ENCODE measurements at places on chromosomes 2 and 18.

- H3K4me3 ChIP-seq: no peak overlapping the region
- peaks cover 19% of the 10 kb centered on the region for H3K36me3 ChIP-seq
- DNase-seq: no peak
- peak overlapping the region; percentile 37 for H3K27ac ChIP-seq
Observed at GRCh38 chr2:68216454-68217310, 35.6 kb downstream of the PPP3R1 start.

DNA sequence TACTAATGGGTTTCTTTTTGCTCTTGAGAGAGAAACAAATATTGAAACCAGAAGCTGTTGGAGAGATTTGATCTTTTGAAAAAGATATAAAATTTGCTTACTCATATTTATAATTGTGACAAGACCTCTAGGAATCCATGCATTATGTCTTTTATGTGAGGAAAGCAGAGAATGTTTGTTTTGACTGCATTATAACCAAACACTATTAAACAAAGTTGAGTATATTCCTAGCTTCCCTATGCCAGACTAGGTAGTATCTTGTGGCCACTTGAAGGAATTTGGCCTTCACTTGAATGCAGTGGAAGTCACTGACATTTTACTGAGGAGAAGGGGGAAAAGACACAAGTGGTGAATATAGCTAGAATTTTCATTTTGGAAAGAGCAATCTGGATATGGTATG, 521.8 kb upstream of the ZEB2 start:
- H3K27me3 ChIP-seq: no peaks in the 10 kb centered on the region
- no peaks in the 10 kb centered on the region for H3K4me1 ChIP-seq
- no peaks in the 10 kb centered on the region for H3K36me3 ChIP-seq
- no peak overlapping the region for H3K4me3 ChIP-seq
- H3K27ac ChIP-seq: no peak overlapping the region
- no peak for DNase-seq

DNA sequence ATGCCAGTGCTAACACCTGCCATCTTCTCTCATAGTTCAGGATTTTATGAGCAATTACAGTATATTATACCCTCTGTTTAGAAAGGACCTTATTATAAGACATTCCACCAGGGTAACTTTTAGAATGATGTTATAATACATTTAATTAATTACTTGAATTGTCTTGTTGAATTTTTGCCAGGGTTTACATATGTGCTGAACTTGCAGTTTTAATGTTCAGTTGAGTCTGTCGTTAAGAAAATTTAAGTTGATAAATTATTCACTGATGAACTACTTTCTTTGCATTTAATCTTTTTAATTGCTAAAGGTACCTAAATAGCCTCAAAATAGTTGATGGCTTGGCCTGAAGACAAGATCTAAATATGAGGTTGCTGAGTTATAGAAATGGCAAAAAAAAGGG, 68.1 kb downstream of the SCN2A start:
- H3K27ac ChIP-seq: no peak overlapping the region
- DNase-seq: no peak
- no peaks in the 10 kb centered on the region for H3K36me3 ChIP-seq
- no peak overlapping the region for H3K4me3 ChIP-seq
- no peaks in the 10 kb centered on the region for H3K4me1 ChIP-seq

DNA sequence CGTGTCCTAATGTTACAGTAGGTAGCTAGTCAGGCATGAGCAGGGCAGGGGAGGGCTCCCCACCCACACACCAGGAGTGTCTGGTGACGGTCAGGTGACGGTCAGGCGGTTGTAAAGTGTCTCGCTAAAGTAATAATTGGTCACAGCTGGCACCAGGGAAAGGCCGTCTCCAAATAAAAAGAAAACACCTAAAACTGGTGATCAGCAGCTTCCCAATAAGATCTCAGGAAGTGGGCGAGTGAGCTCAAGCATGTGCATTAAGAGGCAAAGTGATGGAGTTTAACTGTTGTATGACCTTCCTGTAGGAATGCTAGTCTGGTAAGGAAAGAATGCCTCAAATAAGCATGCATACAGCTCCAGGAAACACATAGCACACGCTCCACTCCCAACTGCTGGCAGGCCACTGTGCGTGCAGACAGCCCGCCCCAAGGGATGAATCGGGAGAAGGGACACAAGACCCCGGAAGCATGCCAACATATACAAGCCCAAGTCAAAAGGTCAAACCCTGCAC, 177.1 kb downstream of the RNF144A start:
- H3K4me1 ChIP-seq: peaks cover 4% of the 10 kb centered on the region
- DNase-seq: no peak
- H3K4me3 ChIP-seq: no peak overlapping the region
- H3K27ac ChIP-seq: no peak overlapping the region
- H3K36me3 ChIP-seq: no peaks in the 10 kb centered on the region
- peaks cover 12% of the 10 kb centered on the region for H3K27me3 ChIP-seq

- H3K4me3 ChIP-seq: no peak overlapping the region
- no peaks in the 10 kb centered on the region for H3K27me3 ChIP-seq
- H3K36me3 ChIP-seq: no peaks in the 10 kb centered on the region
- DNase-seq: no peak
Observed at GRCh38 chr18:34122724-34123334, 101.9 kb downstream of the NOL4 start.

GRCh38 chr2:173898996-173899395, 66.2 kb downstream of the SP3 start:
- peak overlapping the region; percentile 51 for H3K27ac ChIP-seq
- peak overlapping the region; percentile 75 for H3K4me3 ChIP-seq
- no peaks in the 10 kb centered on the region for H3K36me3 ChIP-seq
- no peaks in the 10 kb centered on the region for H3K27me3 ChIP-seq
- DNase-seq: no peak

GRCh38 chr18:55633032-55633431, 45.0 kb upstream of the TCF4 start:
- H3K4me1 ChIP-seq: no peaks in the 10 kb centered on the region
- no peaks in the 10 kb centered on the region for H3K36me3 ChIP-seq
- H3K27ac ChIP-seq: no peak overlapping the region
- no peak for DNase-seq
- H3K4me3 ChIP-seq: no peak overlapping the region

- H3K4me1 ChIP-seq: no peaks in the 10 kb centered on the region
- H3K4me3 ChIP-seq: no peak overlapping the region
- no peak overlapping the region for H3K27ac ChIP-seq
- peaks cover 5% of the 10 kb centered on the region for H3K27me3 ChIP-seq
- no peak for DNase-seq
Observed at GRCh38 chr2:226450141-226450540, 349.5 kb downstream of the IRS1 start.

GRCh38 chr18:55268151-55268601, 308.9 kb upstream of the CCDC68 start:
- peak overlapping the region; percentile 98 for H3K27ac ChIP-seq
- no peak for DNase-seq
- peak overlapping the region; percentile 69 for H3K4me3 ChIP-seq
- H3K4me1 ChIP-seq: peaks cover 59% of the 10 kb centered on the region
- H3K27me3 ChIP-seq: no peaks in the 10 kb centered on the region
- H3K36me3 ChIP-seq: peaks cover 44% of the 10 kb centered on the region

DNA sequence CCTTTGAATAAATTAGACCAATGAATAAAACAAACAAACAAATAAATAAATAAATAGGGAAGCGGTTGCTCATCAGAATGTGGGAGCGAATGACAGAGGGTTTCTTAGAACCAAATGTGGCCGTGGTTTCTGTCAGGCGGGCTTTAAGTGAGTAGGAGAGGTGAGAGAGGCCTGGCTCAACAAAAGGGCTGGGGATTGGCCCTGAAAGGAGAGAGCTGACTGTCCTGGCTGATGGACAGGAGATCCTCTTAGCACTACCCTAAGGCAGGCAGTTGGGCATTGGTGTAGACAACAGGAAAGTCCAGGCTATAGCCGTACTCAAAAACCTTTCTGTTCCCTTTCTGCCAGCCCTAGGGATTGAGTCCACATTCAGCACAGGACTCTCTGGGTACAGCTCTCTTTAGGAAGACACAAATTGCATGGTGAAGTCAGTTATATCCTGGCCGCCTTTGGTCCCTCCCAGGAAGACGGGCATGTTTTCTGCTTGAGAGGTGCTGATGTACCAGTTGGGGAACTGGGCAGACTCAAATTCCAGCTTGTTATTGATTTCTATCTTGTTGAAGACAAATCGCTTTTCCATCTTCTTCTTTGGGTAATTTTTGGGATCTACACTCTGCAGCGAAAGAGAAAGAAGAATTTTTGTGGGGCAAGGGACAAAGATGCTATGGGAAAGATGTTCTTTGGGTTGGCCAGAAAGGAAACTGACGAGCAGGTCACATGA, 6.5 kb downstream of the IL1B start:
- H3K27me3 ChIP-seq: peaks cover 3% of the 10 kb centered on the region
- no peak overlapping the region for H3K27ac ChIP-seq
- H3K36me3 ChIP-seq: peaks cover 1% of the 10 kb centered on the region
- DNase-seq: no peak
- H3K4me1 ChIP-seq: peaks cover 8% of the 10 kb centered on the region

- no peak for DNase-seq
- H3K4me3 ChIP-seq: no peak overlapping the region
- H3K27ac ChIP-seq: no peak overlapping the region
- peaks cover 4% of the 10 kb centered on the region for H3K27me3 ChIP-seq
Observed at GRCh38 chr18:64097497-64097896, 51.4 kb downstream of the LINC00305 start.

DNA sequence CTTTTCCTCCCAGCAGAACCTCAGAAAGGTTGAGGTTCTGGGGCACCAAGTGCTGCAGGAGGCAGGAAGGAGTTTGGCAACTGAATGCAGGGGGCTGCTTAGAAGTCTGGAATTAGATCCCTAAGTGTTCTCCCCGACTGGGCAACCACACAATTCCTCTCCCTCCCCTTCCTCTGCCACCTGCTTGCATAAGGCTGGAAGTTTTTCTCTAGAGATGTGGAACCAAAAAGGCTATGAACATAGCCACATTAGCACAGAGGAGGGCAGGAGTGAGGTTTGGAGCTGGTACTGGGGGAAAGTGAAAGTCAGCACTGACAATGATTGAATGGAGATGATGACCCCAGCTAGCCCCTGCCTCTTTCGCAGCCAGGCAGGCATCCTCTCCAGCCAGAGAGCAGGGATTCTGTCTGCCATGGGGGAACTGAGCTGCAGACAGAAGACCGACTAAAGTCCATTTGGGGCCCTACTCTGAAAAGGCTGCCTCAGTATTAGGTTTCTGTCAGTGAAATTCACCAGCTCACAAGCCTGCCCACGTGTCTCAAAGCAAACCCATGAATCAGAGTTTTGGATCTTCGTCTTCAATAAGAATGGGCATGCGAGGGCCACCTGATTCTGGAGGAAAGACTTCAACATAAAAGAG, 87.9 kb upstream of the ITGA6 start:
- H3K36me3 ChIP-seq: peaks cover 2% of the 10 kb centered on the region
- peak overlapping the region; percentile 19 for H3K4me3 ChIP-seq
- H3K27me3 ChIP-seq: peaks cover 18% of the 10 kb centered on the region
- no peak for DNase-seq

DNA sequence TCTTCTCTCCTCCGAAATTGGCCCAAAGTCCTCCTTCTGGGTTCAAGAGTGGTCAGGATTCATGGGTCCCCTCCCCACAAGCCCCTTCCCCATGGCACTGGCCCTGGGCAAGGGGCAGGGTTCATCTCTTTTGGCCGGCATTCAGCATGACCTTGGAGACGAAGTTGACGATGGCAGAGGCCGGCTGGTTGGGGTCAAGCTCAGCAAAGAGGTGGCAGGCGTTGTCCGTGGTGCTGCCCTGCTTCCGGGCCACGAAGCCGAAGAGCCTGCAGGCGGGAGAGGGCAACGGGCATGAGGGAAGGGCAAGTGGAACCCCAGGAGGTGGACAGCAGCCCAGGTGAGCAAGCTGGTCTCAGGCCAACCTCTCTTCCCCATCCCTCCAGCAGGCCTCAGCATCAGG, 198.5 kb downstream of the TNS1 start:
- H3K4me1 ChIP-seq: peaks cover 8% of the 10 kb centered on the region
- H3K36me3 ChIP-seq: peaks cover 1% of the 10 kb centered on the region
- H3K27ac ChIP-seq: no peak overlapping the region
- no peak overlapping the region for H3K4me3 ChIP-seq

DNA sequence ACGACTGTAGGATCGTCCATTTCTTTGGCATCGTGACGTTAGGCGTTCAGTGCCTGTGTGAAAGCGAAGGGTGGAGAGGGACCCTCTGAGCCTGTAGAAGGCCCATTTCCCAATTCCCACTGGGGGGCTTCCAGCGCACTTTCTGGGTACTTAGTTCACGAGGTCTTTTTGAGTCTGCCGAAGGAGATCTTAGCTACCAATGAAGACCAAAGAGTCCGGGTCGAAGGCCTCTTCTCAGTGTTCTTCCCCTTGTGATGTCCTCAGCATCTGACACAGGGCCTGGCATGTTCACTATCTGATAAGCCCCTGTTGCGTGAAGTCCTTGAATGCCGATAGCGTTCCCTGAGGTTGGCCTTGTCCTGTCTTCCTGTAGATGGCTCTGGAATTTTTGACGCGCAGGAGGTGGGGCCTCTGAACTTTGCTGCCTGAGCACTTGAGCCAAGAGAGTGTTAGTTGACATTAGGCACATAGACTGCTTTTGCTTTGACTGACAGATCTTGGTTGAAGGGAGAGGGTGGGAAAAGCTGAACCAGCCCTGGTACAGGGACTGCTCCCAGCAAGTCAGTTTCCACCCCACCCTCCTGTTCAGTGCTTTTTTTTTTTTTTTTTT, 52.8 kb downstream of the LDLRAD4 start:
- DNase-seq: no peak
- peaks cover 5% of the 10 kb centered on the region for H3K4me1 ChIP-seq
- H3K4me3 ChIP-seq: no peak overlapping the region
- peaks cover 11% of the 10 kb centered on the region for H3K27me3 ChIP-seq

GRCh38 chr2:182142062-182142461, 156.4 kb downstream of the PPP1R1C start:
- no peak for DNase-seq
- peaks cover 2% of the 10 kb centered on the region for H3K27me3 ChIP-seq
- no peak overlapping the region for H3K4me3 ChIP-seq
- no peaks in the 10 kb centered on the region for H3K36me3 ChIP-seq
- H3K27ac ChIP-seq: no peak overlapping the region

DNA sequence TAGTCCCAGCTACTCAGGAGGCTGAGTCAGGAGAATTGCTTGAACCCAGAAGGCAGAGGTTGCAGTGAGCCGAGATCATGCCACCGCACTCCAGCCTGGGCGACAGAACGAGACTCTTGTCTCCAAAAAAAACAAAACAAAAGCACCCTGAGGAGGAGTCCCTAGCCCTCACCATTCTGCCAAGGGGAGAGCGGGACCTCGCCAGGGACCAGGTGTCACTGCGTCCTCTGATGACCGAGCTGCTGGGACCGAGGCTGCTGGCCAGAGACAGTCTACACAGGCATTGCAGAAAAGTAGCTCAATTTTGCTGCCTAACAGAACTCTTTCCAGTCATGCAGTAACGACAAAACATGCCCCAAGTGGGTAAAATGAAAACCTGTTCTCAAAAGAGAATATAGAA, 18.4 kb downstream of the NCK2 start:
- H3K27ac ChIP-seq: no peak overlapping the region
- no peaks in the 10 kb centered on the region for H3K27me3 ChIP-seq
- peaks cover 14% of the 10 kb centered on the region for H3K36me3 ChIP-seq
- no peak overlapping the region for H3K4me3 ChIP-seq
- no peak for DNase-seq

- H3K4me3 ChIP-seq: no peak overlapping the region
- no peaks in the 10 kb centered on the region for H3K4me1 ChIP-seq
- H3K36me3 ChIP-seq: no peaks in the 10 kb centered on the region
- H3K27ac ChIP-seq: no peak overlapping the region
- no peaks in the 10 kb centered on the region for H3K27me3 ChIP-seq
- no peak for DNase-seq
Observed at GRCh38 chr2:213696442-213696841, 412.2 kb downstream of the SPAG16 start.
